NCI-H2081 treated with DMSO at 0.1 percent for 48 hours (cell line): ENCODE measurements at places on chromosomes 2 and 18.

GRCh38 chr2:229300790-229301189 is 29.7 kb upstream of the PID1 start:
- DNase-seq, result no peak

GRCh38 chr2:202127687-202128331 is 54.8 kb downstream of the KIAA2012 start:
- DNase-seq, result no peak

DNA sequence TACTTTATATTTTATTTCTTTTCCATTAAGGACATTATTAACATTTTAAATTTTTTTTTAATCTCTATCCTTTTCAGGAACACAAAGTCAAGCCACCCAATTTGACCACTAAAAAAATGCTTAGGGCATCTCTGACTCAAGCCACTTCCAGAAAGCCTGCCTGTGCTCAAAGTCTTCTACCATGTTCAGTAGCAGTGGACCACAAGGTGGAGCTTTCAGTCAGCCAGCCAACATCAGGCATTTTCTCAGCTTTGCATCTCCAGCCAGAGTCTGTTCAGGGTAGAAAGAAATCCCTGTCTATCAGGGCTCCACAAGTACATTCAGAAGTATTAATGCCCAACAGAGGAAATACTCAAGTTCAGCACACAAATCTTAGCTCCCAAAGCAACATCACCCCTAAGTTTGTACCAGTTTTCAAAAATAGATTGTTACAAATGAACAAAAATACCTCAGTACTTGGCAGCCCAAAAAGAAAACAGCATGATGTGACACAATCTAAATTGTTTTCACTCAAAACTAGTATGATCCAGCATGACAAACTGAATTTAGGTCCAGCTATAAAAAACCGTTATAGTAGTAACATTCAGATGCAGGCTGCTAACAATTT is 37.6 kb downstream of the C18orf63 start:
- peak; percentile 8 for DNase-seq

DNA sequence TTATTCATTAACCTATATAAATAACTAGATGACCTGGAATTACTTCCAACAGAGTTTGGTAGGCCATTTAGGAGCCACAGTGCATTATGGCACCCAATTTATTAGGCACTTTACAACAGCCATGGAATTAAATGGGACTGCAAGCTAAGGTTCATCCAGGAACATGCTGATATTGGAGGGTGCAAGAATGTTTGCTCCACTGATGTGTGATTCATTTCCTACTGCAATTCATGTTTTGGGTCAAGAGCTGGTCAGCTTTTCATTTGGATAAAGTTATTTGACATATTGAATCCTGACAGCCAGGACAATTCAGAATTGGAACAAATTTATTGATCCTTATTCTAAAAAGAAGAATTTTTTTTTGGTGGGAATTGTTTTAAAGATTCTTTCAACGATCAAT is 11.8 kb upstream of the LYPD1 start:
- DNase-seq, result no peak

DNA sequence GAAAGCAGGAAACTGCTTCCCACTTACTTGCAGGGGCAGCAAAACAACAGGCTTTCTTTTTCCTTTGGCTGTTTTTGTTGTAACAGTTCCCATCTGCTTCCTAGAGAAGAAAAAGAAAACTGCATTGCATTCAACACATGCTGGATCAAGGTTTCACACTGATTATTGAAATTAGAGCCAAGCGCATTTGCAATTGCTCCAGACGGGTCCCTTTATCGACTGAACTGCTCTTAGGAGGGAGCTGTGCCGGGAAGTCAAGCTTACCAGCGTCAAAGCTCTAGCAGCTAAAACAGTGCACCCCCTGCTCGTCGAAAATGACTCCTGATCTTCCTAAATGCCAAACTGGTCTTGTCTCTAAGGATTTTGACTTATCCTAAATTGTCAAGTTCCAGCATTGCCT is 164.0 kb upstream of the SESTD1 start:
- no peak for DNase-seq

DNA sequence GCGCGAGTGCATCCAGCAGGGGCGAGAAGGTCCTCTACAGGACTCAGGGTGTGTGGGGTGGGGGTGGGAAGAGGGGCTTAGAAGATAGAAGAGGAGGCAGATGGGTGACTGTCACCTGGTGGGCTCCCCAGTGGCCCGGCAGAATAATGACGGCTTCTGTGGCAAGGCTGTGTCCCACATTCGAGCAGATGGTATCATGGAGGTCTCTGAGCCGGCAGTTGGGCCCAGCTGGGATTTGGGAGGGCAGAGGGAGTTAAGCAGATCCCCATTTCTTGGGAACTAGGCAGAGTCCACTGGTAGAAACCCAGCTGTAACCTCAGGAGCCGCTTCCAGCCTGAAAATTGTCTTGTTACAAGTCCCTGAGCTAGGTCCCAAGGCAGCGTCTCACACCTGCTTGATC is 28.4 kb upstream of the DTNB start:
- DNase-seq, result no peak

GRCh38 chr2:119871725-119872124 is 112.0 kb downstream of the PTPN4 start:
- DNase-seq, result no peak

DNA sequence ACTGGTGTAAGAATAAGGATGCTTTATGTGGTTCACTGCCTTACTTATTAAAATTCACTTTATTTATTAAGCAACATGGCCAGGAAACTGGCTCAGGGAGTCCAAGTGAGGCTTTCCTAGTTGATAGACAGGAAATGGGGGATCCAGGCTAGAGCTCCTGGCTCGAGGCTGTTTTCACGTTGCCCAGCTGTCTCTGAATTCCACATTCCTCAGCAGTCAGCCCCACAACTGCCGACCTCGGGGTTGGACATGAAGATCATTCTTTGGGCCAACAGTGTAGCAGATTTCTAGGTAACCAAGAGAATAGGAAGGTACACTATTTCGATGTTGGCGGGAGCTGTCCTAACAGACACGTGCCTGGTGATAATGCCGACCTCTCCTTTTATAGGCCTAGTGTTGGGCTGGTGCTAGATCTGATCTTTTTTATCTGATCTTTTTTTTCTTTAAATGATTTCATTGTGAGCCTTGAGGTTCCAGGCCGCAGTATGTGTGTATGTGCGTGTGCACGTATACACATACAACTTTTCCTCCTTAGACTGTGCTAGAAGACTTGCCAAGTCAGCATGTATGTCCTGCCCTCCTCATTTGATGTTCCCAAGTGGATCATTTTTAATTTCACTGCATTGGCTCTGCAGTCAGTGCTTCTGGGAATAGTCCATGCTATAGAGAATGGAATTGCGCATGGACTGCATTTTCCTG is 103.5 kb downstream of the CABLES1 start:
- no peak for DNase-seq

- DNase-seq, result no peak
Observed at GRCh38 chr18:8721094-8721669, 15.8 kb downstream of the MTCL1 start.
